IMR-90 (cell line): ENCODE measurements at places on chromosomes 1 and 21. TPM values are rescaled to one million over a fixed set of nuclear protein-coding genes. Genes with fewer than 3 reads are reported as not detected.
A peak's percentile ranks its signal among the peaks of the same experiment; 100 is the strongest.

DNA sequence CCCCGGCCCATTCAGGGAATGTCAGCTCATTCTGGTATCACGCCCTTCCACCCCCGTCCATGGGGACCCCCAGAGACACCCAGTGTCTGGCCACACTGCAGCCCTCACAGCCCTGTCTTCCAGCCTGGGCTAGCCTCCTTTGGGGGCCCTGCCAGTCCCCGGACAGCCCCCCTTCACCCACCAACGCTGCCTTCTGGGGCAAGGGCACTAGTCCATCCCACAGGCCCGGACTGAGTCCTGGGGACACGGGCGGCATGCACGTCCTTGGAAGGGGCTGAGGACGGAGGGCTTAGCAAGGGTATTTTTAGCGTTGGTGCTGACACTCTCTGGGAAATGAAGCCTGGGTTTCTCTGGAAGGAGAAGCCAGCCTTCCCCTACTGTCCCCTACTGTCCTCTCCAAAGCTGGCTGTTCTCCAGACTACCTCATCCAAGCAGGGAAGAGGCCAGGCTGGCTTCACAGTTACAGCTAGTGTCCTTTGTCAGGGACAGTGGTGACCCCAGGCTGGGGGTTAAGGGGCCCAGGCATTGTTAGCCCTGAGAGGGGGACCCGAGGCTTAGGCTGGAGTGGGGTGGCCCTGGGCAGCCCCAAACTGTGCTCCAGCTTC is 39.5 kb downstream of the COQ8A start:
- no peak for DNase-seq

The NMNAT2 gene
- polyA plus RNA-seq: 1.5 and 2.4 TPM in 2 replicates

DNA sequence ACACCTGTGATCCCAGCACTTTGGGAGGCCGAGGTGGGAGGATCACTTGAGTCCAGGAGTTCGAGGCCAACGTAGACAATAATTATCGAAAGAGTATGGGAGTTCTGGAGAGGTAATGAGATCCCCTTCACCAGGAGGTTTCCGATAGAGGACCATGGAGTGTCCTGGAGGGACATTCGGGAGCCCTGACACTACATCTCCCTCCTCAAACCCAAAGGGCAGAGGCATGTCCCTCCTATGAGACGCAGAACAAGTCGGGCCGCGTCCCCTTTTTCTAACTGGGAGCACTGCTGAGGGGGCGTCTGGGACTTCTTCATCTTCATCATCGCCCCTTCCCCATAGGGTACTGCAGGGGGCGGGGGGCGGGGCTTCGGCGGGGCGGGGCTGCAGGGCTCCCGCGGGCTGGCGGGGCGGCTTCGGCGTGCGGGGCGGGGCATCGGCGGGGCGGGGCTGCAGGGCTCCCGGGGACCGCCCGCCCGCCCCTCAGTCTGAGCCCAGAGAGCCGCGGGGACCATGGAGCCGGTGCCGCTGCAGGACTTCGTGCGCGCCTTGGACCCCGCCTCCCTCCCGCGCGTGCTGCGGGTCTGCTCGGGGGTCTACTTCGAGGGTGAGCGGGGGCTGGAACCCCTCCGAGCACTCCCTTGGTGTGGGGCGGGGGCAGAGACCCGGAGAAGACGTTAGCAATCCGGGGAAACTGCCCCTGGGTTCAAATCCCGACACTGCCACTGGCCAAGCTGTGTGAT is at the start of gene THEMIS2:
TSS of gene THEMIS2 (plus strand) at position 486 of the 743 bp plus-strand sequence. CDS start at position 514, 28 bp downstream.
- no peak for DNase-seq

GRCh38 chr21:34182436-34182835 is 109.1 kb downstream of the MRPS6 start:
- DNase-seq: no peak

The TMEM39B gene
- polyA plus RNA-seq: 28.7 and 30.2 TPM in 2 replicates

DNA sequence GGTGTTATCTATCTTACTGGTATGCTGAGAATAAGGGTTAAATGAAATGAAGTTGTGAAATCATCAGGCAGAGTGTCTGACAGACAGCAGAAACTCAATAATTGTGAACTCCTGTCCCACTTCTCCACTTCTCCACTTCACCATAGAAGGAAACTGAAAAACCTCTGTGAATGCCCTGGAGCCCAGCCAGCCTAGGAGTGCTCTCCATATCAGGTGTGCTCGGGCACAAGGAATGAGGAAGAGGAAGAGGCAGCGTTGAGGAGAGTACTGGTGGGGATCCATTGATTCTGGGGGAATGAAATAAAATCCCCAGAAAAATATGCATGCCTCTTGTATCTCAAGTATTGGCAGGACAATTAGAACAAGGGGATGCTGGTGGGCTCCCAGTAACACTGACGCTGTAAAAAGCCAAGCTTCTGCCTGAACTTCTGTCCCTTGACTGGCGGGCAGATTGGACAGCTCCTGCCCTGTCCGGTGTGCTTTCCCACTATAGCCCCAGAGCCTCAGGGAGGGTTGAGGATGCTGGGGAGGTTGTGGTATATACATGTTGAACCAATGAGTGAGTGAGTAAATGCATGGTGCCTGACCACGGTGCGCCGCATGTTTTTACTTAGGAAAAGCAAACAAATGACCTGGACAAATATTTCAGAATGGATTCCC is 47.7 kb downstream of the NMNAT2 start:
- no peak for DNase-seq

DNA sequence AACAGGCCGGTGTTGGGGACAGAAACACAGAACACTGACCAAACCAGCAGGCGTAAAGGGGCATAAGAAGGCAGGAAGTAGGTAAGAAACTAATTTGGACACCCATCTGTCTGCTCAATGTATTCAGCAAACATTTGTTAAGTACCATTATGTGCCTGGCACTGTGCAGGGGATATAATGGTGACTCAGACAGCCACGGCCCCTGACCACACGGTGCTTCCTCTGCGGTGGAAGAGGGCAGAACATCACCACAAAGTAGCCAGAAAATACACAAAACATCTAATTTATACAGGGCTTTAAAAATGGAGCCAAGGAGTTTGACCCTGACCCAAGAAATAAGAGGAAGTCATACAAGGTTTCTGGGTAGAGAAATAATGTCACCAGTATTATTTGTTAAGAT is 12.9 kb downstream of the DNAJC11 start:
- DNase-seq: peak; percentile 18

The NPHS2 gene
- not detected in 2 replicates for polyA plus RNA-seq

GRCh38 chr1:230142608-230143210 is 75.7 kb downstream of the GALNT2 start:
- DNase-seq: no peak

The ELF3 gene
- polyA plus RNA-seq: 0.19 and 0.38 TPM in 2 replicates

The TRAF3IP3 gene
- 0.06 and 0.12 TPM in 2 replicates for polyA plus RNA-seq

The CRNN gene
- polyA plus RNA-seq: not detected in 2 replicates

DNA sequence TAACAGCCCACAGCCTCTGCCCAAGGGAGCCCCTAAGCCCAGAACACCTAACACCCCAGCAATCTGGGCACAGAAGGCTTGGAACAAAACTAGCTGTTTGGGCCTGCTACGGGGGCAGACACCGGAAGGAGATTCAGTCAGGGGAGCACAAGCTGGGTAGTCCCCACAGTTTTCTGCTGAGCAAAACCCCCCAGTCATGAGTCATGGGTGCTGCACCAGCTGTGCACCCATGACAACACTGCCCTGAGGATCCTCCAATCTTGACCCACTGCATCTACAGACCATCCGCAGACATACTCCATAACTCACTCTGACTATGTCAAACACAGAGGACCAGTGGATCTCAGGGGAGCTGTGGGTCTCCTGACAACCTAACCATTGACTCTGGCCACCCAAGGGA is 105.1 kb downstream of the LRIG2 start:
- DNase-seq: no peak

GRCh38 chr21:34183331-34183928 is 110.1 kb downstream of the MRPS6 start:
- DNase-seq: no peak

DNA sequence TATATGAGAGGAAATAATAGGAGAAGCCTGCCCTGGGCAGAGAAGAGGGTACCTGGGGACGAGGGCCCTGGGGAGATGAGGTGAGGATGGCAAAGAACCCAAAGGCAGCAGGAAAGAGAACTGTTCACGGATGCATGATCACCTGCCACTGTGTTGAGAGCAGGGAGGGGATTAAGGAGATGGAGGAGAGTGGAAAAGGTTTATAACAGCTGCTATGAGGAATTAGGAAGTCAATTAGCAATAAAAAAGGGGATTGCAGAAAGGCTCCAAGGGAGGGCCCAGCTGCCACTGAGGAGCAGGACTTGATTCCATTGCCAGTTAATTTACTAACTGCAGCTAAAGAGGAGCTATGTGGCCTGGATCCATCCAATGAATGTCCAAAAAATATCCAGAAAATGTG is 61.1 kb downstream of the GFI1 start:
- DNase-seq: no peak

The GJA9 gene
- polyA plus RNA-seq: not detected in 2 replicates

- DNase-seq: peak; percentile 73
These were observed 31.9 kb downstream of the SETD4 start for GRCh38 chr21:36028127-36029069.

The ARID1A gene
- polyA plus RNA-seq: 39.4 and 40.7 TPM in 2 replicates

The TEX38 gene
- not detected in 2 replicates for polyA plus RNA-seq

The ATP6V1G3 gene
- polyA plus RNA-seq: not detected in 2 replicates

GRCh38 chr1:19081218-19081893 is 124.9 kb upstream of the IFFO2 start:
- peak; percentile 50 for DNase-seq

DNA sequence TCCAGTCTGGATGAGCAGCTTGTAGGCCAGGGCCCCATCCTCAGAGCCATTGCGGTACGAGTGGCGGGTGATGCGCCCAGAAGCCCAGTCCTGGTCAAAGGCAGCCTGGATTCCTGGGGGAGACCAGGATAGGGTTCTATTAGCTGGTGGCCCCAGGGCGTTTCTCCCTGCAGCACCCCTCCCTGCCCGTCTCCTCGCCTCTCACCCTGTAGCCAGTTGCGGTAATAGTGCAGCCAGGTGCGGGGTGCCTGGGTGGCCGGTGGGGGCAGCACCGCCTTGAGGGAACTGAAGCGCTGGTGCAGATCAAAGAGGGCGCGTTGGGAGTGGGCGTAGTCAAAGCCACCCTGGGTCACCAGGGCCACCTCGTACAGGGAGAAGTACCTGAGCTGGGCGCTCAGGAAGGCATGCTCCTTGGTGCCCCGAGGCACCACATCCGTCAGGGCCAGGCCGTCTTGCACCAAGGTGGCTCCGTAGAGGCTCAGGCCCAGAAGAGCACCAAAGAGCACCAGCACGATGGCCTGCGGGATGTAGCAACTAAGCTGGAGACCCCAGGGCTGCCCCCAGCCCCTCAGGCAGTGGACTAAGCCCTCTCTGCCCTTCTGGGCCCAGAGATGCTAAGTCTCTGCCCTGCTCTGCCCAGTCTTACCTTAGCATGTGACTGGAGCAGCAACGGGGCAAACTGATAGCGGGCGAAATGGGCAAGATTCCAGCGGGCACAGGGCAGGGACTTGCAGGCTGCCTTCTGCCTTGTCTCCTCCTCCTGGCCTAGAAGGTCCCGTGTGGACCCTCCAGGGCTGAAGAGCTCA is 15.7 kb downstream of the PTCH2 start:
- no peak for DNase-seq

The CCDC30 gene
- 0.14 and 0.17 TPM in 2 replicates for polyA plus RNA-seq

- peak; percentile 31 for DNase-seq
These were observed 836.1 kb upstream of the ADAMTS5 start for GRCh38 chr21:27802816-27803475.

The S100A7 gene
- not detected in 2 replicates for polyA plus RNA-seq

The PTPRC gene
- not detected in 2 replicates for polyA plus RNA-seq

DNA sequence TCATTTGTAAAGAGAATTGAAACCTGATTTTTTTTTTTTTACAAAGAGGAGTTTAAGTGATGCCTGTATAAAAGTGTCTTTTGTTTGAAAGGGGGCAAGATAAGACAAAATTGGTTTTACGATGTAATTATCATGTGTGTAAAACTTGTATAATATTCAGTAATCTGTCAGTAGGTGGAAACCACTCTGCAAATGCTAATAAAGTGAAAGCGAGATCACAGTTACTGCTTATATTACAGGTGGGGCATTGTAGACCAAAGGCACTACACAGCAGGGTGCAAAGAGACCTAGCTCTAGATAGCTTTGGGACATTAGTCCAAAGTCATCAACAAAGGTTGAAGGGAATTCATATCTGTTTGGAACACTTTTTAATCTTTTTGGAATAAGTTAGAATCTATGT is 174.2 kb downstream of the LHX8 start:
- DNase-seq: no peak

DNA sequence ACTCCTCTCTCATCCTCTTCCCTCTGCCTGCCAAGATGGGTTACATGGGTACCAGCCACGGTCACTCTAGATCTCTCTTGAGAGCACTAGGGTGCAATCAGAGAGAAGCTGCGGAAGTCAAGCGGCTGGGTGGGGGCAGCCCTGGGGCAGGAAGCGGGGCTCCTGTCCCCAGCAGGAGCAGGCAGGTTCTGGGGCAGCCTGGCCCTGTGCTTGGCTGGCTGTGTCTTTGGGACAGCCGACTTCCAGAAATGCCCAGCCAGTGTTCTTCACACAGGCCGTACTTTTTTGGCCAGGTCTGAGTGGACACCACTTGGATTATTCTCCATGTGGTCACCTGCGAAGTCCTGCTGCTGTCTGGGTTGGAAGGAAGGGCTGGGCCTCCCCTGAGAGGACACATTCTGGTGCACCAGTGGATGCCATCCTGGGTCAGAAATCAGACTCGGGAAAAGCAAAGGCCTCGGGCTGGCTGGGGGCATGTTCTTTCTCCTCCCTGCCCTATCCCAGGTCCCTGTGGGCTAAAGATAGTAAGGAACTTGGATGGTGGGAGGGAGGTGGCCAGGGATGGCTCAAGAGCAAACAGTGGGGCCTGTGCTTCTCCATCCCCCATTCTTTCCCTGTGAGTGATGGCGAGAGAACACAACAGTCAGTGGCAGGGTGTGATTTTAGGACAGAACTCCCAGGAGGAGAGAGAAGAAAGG is 93.7 kb downstream of the ITPKB start:
- no peak for DNase-seq

GRCh38 chr1:171717062-171717718 is 24.7 kb downstream of the VAMP4 start:
- peak; percentile 25 for DNase-seq

The KRTAP12-2 gene
- not detected in 2 replicates for polyA plus RNA-seq

- no peak for DNase-seq
These were observed 94.1 kb upstream of the CASZ1 start for GRCh38 chr1:10890491-10891071.

The RPE65 gene
- not detected in 2 replicates for polyA plus RNA-seq

The EPHA2 gene
- polyA plus RNA-seq: 72.6 and 82.5 TPM in 2 replicates

DNA sequence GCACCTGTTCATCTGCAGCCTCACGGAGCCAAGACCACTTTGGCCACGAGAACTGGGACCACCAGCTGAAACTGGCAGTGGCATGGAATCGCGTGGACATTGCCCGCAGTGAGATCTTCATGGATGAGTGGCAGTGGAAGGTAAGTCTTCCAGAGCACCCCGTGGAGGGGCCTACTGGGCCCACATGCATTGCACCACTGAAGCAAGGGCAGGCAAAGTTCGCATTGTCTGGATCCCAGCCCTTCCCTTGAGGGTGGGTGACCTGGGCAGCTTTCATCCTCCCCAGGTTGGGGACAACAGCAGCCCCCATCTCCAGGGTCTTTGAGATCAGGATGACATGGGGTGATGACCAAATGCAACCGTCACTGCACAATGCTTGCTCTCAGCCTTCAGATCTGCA is 37.5 kb downstream of the TRPM2 start:
- DNase-seq: no peak

The MATN1 gene
- 0.10 and 0.27 TPM in 2 replicates for polyA plus RNA-seq

- DNase-seq: no peak
These were observed 109.0 kb downstream of the PATJ start for GRCh38 chr1:61851235-61851634.
